Vagina (tissue), 2 donors: ENCODE measurements at places on chromosomes 1 and 21.

DNA sequence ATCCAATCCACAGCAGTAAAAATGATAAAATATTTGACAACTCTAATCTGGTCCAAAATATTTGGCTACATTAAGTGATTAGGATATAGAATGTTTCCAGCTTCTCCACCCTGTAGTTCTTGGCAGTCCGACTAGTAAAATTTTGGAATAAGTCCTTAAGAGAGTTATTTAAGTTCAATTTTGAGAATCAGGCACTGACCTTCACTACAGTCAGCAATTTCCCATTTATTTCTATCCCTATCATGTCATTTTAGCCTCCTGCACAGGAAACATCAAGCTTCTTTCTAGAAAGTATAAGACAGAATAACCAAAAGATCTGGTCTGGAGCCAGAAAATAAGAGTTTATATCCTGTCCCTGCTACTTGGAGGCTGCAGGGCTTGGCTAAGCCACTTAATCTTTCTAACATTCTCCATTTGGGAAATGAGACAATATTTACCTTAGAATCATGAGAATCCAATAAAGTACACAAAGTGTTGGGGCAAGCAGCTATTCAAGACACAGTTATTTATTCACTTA lies 162.2 kb downstream of the DPYD start:
- H3K27me3 ChIP-seq, result no peaks in the 10 kb centered on the region
- peaks cover 12% of the 10 kb centered on the region for H3K4me1 ChIP-seq
- no peak overlapping the region for H3K4me3 ChIP-seq
- H3K36me3 ChIP-seq, result no peaks in the 10 kb centered on the region

GRCh38 chr21:38240129-38240528 lies 16.7 kb upstream of the KCNJ15 start:
- no peak overlapping the region for H3K4me3 ChIP-seq
- H3K36me3 ChIP-seq, result no peaks in the 10 kb centered on the region
- H3K4me1 ChIP-seq, result no peaks in the 10 kb centered on the region
- no peak overlapping the region for H3K27ac ChIP-seq
- H3K27me3 ChIP-seq, result no peaks in the 10 kb centered on the region

DNA sequence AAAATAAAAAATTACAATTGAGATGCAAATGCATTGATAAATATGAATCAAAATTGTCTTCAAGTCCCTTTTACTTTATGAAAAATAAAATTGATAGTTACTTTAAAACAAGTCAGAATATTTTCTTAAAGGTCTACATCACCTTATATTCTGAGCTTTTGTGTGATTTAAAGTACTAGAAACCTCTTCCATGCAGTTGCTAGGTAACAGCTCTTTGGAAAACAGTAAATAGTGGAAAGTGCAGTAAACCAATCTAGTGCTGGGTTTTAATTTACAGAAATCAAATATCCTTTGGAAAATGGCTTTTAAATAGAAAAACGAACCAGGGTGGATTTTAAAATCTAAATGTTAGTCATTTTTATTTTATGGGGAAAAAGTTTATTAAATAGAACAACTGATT lies 227.9 kb downstream of the KCNT2 start:
- H3K4me1 ChIP-seq, result no peaks in the 10 kb centered on the region
- H3K36me3 ChIP-seq, result no peaks in the 10 kb centered on the region
- no peaks in the 10 kb centered on the region for H3K27me3 ChIP-seq
- no peak overlapping the region for H3K4me3 ChIP-seq
- no peak for DNase-seq

DNA sequence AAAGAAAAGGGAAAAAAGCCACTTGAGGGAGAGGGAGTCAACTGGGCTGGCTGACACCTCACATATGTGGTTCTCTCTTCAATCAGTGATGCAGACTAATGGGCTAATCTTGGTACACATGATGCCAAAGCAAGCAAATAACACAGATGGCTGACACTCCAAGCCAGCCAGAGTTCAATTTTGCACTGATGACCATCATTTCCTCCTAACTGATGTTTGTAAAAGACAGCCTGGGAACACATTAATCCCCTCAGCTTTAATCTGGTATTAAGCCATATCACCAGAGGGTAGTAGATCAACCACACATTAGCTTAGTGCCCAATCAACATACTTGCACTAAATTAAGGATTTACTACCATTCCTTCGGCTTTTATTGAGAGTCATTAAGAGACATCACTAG lies 2.8 kb downstream of the VPS72 start:
- peak overlapping the region; percentile 30 for H3K27ac ChIP-seq
- DNase-seq, result no peak
- H3K4me1 ChIP-seq, result peaks cover 37% of the 10 kb centered on the region

GRCh38 chr1:231630558-231631205 lies 4.1 kb downstream of the DISC1 start:
- no peaks in the 10 kb centered on the region for H3K27me3 ChIP-seq
- H3K36me3 ChIP-seq, result no peaks in the 10 kb centered on the region
- peak; percentile 62 for DNase-seq
- H3K27ac ChIP-seq, result no peak overlapping the region
- no peak overlapping the region for H3K4me3 ChIP-seq

- H3K27me3 ChIP-seq, result no peaks in the 10 kb centered on the region
- DNase-seq, result no peak
- no peak overlapping the region for H3K27ac ChIP-seq
- no peak overlapping the region for H3K4me3 ChIP-seq
Observed at GRCh38 chr1:188065917-188066316, 1237.2 kb downstream of the PLA2G4A start.

DNA sequence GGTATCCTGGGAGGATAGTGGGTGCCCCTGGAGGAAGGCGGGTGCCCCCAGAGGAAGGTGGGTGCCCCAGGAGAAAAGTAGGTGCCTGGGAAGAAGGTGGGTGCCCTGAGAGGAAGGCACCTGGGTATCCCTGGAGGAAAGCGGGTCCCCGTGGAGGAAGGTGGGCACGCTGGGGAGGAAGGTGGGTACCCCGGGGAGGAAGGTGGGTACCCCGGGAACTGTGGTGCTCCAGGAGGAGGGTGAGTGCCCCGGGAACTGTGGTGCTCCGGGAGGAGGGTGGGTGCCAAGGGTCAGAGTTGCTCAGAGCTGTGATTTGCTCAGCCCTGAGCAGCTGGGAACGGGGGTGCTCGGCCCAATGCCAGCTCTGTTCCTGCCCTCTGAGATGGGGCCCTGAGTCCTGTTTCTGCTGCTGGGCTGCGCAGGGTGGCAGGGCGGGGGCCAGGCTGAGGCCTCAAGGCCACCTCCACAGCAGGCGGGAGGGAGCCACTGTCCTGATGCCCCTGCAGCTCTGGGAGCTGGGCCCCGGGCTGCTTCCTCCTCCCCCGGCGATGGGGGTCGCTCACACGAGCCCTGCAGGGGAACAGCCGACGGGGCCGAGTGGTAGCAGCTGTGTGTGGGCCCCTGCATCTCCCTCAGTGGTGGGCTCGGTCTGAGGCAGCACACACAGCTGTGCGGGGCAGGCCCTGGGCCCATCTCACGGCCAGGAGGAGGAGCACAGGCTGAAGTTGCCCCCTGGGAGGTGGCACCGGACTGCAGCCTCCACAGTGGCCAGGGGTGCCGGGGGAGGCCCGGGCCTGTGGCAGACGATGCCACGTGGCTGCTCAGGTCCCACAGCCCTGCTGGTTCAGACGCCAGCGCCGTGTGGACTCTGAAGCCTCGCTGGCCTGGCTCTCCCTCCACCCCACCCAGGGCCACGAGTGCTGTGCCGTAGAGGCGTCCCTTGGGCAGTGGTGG lies 57.4 kb downstream of the SLX9 start:
- DNase-seq, result no peak
- peaks cover 34% of the 10 kb centered on the region for H3K4me1 ChIP-seq
- H3K27me3 ChIP-seq, result no peaks in the 10 kb centered on the region
- H3K36me3 ChIP-seq, result no peaks in the 10 kb centered on the region
